CD4-positive, alpha-beta T cell (primary cell): ENCODE measurements at places on chromosomes 2 and 18. TPM values are rescaled to one million over a fixed set of nuclear protein-coding genes. Genes with fewer than 3 reads are reported as not detected.

Gene IGFBP2
- total RNA-seq: not detected

Gene TOGARAM2
- 2.3 TPM for total RNA-seq

Gene KYNU
- total RNA-seq: 0.38 TPM

Gene SLC14A1
- 5.2 TPM for total RNA-seq

Gene SULT6B1
- total RNA-seq: not detected

Gene MARCHF4
- not detected for total RNA-seq

Gene TMEM87B
- total RNA-seq: 8.9 TPM

Gene L3MBTL4
- total RNA-seq: 0.47 TPM

Gene GAREM2
- total RNA-seq: 4.3 TPM
